ENCODE measurements at places on chromosomes 1 and 21.

DNA sequence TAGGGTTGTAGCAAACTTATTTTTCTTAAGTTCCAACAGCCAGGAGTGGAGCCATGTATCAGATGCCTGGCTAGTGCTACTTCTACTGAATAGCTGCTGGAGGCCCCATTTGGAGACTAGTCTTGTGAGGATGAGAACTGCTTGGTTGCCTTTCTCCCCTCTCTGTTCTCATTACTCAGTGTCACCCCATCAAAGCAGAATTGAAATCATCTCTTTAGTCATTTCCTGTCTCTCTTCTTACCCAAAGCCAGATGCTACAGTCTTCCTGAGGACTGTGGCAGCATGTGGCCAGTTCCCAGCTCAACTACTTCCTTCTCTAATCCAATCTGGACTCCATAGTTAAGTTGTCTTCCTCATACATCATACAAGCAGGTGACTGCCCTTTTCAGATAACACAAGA lies 197.5 kb downstream of the BRINP2 start:
- DNase-seq: no peak

- no peak for DNase-seq
Measured at GRCh38 chr1:20233394-20233793, 47.1 kb upstream of the PLA2G2C start.

DNA sequence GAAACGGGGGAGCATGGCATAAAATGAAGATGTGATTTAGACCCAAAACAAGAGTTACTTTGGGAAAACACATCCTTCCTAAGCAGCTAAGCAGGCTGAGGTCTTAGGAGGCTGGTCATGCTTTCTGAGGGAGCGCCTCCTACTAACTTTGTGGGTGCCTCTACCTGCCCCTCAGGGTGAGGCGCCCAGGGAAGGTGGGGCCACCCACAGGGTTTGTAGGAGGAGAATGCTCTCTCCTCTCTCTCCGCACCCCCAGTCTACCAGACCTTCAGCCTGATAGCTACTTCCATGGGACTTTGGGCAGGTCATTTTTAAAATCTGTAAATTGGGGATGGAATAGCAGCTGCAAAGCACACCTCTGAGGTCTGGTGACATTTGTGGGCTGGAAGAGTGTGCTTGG lies 23.8 kb downstream of the SLC27A3 start:
- no peak for DNase-seq

DNA sequence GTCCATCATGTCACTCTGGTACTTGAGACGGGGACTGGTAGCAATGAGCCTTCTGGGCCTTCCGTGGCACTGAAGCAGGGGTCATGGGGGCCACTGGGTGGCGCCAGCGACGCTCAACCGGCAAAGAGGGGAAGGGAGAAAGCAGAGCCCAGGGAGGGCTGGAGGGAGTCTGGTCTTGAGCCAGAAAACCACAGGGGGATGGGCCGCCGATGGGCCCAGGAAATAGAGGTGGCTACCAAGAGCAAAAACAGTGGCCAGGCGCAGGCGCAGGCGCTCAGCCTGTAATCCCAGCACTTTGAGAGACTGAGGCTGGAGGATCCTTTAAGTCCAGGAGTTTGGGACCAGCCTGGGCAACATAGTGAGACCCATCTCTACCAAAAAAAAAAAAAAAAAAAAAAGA lies 21.8 kb downstream of the EXOC8 start:
- peak; percentile 29 for DNase-seq

GRCh38 chr1:27301582-27302199 lies 20.3 kb upstream of the TMEM222 start:
- no peak for DNase-seq

GRCh38 chr1:159828581-159829272 lies 2.1 kb downstream of the SLAMF8 start:
- DNase-seq: no peak

DNA sequence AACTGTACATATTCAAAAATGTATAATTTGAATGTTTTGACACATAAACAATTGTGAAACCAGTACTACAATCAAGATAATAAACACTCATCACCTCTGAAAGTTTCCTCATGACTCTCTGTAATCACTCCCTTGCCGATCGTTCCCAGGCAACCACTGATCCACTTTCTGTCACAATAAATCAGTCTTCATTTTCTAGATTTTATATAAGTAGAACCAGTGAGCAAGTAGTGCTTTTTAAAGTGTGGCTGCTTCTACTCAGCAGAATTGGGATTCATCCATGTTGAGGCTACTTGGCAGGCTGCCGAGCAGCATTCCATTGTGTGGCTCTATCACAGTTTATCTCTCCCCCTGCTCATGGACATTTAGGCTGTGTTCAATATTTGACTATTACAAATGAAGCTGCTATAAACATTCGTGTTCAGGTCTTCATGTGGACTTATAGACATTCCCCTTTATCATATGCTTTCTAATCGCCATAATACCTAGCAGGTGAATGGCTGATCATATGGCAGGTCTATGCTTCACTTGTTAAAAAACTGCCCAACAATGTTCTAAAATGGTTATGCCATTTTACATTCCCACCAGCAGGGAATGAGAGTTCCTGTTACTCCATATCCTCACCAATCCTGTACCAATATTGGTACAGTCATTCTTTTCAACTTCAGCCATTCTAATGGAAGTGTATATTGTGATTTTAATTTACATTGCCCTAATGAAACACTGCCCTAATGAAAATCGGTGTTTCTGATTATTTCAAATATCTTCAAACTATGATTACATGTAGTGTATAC lies 20.5 kb downstream of the TEX38 start:
- no peak for DNase-seq

DNA sequence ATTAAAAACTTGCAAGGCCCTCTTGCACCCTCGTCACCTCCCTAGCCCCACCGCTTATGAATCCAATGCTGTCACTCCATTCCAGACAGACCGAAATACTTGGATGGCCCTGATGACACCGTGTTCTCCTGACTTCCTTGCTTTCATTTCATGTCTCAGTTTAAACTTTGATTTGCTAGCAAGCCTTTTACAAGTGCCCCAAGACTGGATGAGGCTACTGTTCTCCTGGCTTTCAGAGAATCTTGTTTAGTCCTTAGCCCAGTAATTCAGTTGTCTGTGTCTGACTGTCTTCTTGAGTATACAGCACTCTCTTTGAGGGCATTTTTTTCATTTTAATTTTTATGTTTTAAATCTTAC lies 824 bp upstream of the IFI44L start:
- no peak for DNase-seq

DNA sequence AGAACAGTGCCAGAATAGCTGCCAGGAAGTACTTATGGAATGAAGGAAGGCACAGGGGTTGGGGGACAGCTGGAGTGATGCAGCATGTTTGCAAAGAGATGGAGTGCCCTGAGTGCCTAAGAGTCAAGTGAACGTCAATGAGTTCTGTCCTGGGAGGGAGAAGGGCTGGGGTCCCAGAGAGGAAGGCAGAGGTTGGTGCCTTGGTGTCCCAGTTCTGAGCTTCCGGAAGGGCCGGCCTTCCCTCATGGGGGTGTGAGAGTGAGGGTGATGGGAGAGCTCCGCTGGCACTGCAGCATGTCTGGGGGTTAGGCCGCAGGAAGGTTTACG lies 17.6 kb downstream of the NES start:
- no peak for DNase-seq

GRCh38 chr1:215160351-215160750 lies 77.8 kb downstream of the KCNK2 start:
- no peak for DNase-seq

DNA sequence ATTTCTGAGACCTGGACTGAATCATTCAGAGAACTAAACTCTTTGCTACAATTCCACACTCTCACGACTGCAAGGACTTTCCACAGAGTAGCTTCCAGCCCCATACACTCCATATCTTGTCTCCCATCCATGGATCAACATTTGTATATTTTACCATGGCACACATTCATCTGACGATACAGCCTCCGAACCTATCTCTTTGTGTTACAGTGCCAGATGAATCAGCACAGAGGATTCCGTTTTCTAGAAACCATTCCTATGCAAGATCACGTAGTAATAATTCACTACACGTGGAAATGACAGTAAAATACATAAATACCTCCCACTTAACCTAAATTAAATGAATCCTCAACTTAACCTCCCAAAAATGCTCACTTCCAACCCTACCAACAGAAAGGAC lies 110.0 kb upstream of the PRDX6 start:
- DNase-seq: no peak

DNA sequence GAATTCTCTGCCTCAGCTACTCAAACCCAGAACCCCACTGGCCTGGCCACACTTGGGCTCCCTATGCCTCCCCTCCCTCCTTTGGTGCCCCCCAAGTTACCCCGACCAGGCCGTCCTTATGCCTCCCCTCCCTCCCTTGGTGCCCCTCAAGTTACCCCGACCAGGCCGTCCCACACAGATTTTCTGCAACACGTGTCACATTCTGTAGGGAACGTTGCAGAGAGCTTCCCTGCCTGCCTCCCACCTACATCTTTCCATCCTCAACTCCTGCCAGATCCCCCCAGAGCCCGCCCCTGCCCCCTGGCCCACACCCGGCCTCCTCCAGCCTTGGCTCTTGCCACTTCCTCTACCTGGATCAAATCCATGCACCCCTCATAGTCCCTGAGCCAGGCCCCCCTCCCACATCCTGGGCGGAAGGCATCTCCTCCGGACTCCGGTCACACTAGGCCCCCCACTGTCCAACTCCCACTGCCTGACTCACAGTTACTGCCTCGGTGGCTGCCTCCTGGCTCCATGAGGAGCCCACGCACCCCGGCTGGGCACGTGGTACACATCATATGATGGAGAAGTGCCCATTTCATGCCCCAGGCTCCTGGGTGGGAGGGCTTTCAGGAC lies 41.2 kb downstream of the KCNAB2 start:
- no peak for DNase-seq

DNA sequence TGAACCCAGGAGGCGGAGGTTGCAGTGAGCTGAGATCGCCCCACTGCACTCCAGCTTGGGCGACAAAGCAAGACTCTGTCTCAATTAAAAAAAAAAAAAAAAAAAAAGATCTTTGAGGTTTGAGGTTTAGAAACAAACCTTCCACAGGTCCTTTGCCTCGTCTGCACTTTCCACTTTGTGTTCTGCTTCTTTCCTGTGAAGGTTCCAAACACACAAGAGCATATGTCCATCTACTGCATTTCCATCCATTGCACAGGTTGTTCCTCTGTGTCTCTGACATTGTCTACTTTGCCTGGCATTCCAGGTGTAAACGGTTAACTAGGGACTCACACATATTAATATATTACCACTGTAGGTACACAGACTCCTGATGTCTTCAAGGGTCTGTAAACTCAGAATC lies 40.1 kb downstream of the DSTYK start:
- no peak for DNase-seq

- DNase-seq: no peak
Measured at GRCh38 chr1:244941121-244941520, 76.8 kb upstream of the HNRNPU start.

DNA sequence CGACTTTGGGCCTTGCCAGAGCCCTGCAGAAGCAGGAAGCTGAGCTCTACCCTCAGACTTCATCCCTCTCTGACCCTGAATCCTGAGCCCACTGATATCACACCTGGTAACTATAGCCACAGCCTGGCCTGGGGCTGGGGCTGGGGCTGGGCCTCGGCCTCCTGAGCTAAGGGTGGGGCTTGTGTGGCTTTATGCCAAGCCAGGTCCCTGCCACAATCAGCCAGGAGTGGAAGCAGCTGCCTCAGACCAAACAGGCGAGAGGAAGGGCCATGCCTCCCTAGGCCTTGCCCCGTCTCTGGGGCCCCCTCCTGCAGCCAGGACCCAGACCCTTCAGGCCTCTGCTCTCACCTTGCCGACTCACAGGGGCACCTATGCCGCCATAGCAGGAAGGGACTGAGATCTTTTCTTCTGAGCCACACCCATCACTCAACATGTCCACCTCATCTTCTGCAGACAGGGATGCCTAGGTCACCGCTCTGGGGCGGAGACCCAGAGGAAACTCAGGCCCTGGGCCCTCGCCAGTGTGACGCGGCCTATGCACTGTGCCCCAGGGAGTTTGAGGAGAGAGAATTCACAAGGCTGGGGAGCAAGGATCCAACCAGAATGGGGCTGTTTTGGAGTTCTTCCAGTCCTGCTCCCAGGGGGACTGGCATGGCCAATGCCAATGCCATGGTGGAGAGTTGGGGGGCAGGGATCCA lies 5.7 kb downstream of the UBXN11 start:
- DNase-seq: no peak

DNA sequence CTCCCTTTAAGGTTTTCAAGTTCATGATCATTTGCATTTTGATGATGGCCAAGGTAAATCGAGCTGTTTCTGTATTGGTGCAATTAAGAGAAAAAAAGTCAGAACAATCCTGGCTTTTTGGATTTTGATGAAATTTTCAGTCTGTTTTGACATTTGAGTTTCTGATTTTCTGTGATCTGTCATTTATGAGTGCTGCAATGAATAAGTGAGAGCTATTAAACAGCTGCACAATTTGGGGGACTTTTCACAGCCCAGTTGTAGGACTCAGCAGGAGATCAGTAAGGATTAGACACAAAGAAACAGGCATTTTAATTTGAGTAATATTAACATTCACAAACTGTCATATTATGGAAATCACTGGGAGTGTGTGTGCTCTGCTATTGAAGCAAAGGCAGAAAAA lies 452.9 kb upstream of the CXADR start:
- no peak for DNase-seq

DNA sequence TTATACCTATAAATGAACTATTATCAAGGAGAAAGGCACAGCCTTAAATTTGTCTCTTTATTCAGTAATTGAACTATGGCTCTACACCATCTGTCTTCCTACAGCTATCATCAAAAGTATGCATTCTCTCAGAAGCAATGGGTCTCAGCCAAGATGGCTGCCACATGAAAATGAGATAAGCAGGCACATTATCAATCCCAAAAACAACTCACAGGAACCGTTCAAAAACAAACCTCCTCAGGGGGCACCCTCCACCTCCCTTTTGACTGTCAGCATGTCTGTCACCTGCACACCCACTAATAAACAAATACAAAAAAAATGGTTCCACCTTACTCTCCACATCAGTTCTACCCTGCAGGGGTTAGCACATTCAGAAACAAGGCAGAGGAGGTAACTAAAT lies 23.6 kb downstream of the KIAA0319L start:
- no peak for DNase-seq

- no peak for DNase-seq
Measured at GRCh38 chr1:235624721-235625333, 24.8 kb downstream of the GNG4 start.

DNA sequence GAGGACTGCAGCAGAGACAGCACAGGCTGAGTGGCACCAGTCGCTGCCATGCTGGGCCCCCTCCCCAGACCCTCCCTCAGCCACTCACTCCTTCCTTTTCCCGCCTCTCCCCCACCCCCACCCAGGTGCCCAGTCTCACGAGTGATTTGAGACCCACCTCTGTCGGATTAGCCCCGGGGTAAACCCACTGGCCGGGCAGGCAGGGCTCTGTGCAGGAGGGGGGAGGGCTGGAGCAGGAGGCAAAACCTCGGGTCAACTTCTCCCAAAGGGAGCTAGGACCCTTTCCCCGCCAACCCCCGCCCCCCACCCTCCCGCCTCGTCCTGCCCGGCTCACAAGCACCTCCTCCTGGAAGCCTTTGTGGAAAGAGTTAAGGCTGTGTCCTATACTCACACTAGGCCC lies 3.5 kb upstream of the MRPL24 start:
- DNase-seq: no peak
